ENCODE measurements at places on chromosomes 7 and 10.

- no peak for DNase-seq
Observed at GRCh38 chr10:84008878-84009277, 130.4 kb upstream of the GHITM start.

- DNase-seq: no peak
Observed at GRCh38 chr10:69801434-69802315, at the start of gene COL13A1. TSS of gene COL13A1 (plus strand) at chr10:69801906. CDS start at chr10:69802424, 518 bp downstream.

DNA sequence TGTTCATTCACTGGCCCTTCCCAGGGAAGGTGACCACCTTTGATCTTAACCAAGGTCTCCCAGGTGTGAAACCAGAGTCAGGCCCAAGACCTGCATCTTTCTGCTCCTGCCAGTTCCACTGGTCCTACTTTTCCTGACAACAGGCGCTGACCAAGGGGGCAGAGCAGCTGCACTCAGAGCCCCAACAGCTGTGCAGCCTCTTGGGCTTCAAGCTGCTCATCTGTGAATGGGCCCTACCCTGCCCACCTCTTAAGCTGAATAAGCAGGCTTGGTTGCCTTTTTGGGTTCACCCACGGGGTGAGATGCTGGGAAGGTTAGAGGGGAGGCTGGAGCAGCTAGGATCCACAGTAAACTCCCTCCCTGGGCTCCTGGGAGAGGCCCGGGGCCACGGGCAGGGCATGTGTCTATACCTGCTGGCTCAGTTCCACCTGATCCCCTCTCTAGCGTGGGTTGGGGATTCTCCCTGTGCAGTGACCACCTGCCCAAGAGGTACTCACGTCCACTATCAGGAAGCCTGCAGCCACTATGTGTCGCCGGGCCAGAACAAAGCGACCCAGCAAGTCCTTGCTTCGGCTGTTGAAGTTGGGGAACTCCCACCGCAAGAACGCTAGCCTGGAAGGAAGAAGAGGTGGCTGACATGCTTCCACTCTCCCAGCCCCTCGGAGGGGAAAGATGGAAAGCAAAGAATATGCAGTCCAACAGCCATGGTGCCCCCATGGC is 10.6 kb downstream of the TBRG4 start:
- no peak for DNase-seq

DNA sequence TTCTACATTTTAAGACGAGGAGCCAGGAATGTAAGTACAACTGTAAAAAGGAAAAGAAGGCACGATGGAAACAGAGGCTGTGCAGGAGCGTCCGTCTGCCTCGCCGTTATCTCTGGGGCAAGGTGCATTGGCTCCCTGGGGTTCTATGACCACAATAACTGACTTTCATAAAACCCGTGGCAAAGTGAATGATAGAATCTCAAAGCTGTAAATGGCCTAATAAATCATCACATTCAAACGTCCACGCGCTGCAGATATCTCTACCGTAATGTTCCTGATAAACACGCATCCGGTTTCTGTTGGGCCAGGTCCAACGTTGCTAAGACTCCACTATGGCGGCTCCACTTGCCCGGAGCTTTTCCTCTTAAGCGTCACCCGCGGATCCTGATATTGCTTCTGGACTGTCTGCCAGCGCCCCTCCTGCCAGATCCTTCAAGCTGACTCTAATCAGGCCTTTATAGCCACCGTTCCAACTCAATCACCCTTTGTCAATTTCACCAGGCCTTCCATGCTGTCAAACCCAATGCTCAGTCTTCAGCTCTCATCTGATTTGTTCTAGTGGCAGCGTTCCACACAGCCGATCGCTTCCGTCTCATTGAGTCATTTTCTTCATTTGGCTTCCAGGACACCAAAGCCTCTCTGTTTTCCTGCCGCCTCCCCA is 265.6 kb upstream of the FOXK1 start:
- DNase-seq: no peak

All from activated effector memory CD4-positive, alpha-beta T cell treated with Interleukin-2 at 50 U/mL for 16 hours (primary cell).